NCI-H2029 treated with DMSO at 0.1 percent for 48 hours (cell line): ENCODE measurements at places on chromosomes 11 and 22.

DNA sequence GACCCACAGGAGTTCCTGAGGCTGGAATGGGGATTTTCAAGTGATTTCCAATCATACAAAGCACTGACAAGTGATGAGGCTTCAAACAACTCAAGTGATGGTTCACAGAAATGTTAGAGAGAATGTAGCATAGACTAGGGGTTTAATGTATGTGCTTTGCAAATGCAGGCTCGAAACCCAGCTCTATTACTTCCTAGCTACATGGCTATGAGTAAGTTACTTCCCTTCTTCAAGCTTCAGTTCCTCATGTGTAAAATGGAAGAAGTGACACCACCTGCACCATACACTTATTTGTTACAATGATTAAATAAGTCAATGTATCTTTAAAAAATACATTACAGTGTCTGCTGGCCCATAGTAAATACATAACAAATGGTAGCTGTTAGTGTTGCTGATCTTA is 139.8 kb downstream of the CCDC81 start:
- no peak for DNase-seq

- no peak for DNase-seq
These were observed 1.4 kb downstream of the SLC25A22 start for GRCh38 chr11:796565-797295.

- DNase-seq: no peak
These were observed 4.4 kb downstream of the NCAM1 start for GRCh38 chr11:112965656-112966055.

DNA sequence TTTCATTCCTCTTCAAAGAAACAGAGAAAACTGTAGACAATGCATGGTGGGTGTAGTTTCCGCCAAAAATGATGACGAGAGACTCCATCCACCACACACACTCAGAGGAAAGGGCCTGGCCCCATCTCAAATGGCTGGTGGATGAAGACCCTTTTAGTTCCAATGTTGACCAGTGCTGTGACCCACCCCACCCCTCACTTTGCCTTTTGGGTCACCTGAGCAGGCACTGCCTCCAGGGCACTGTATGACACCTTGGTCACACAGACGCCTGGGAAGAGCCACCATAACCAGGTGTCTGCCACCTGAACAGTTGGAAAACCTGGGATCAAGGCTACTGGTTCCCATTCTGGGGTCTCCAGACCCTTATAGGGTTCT is 121.3 kb downstream of the MPPED1 start:
- DNase-seq: no peak

GRCh38 chr22:18078329-18079041 is 695 bp downstream of the PEX26 start:
- DNase-seq: no peak

DNA sequence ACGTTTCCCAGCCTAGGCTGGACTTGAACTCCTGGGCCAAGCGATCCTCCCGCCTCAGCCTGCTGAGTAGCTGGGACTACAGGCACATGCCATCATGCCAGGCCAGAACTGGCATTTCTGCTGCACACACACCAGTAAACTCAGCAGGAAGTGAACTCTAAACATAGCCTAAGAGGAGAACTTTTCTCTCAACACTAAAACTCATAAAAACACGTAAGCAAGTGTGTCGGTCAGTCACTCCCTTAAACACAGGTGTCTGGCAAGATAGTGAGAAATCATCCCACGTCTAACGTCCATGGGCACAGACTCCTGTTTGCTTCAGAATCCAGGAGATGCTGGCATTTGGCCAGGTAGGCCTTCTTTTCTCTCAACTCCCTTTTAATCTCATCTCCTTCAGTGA is 104.8 kb downstream of the RPL27A start:
- no peak for DNase-seq

- peak; percentile 48 for DNase-seq
These were observed at the start of gene STK33 for GRCh38 chr11:8593935-8594909. Gene STK33, minus strand, starts transcription at chr11:8594228. Its CDS starts 119,323 bp downstream, at chr11:8474905.

- DNase-seq: peak; percentile 90
These were observed 52.9 kb upstream of the FDX1 start for GRCh38 chr11:110376711-110377324.

DNA sequence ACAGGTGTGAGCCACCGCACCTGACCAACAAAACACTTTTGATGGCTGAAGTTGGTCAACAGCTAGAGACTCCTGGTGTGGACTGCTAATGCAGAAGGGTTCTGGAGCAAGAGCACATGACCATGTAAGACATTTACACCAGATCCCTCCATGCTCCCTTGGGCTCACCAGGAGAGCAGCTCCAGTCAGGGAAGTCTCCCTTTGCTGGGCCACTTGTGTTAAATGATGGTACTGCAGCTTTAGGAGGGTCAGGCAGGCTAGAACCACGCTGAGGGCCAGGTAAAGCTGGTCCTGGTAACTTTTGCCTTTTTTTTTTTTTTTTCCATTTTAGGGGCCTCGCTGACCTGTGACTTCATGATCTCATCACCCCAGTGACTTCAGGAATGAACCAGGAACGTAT is 146.4 kb downstream of the FBXO7 start:
- DNase-seq: no peak

DNA sequence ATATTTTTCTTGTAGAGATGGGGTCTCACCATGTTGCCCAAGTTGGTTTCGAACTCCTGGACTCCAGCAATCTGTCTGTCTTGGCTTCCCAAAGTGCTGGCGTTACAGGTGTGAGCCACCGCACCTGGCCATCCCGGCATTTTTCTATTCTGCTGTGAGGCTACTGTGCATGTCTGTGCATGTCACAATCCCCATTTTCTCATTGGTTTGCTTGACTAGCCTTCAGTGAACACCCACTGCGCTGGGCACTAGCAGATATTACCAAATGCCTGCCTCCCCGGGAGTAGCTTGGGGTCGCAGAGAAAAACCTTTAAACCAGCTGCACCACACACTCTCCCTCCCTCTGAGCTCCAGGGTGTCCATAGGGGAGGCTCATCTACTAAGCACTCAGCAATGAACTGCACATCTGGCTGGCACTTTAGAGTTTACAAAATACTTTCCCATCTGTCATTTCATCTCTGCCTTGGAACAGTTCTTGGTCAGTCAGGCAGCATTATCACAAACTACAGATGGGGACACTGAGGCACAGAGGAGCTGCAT is 4.9 kb downstream of the CSNK1E start:
- no peak for DNase-seq

DNA sequence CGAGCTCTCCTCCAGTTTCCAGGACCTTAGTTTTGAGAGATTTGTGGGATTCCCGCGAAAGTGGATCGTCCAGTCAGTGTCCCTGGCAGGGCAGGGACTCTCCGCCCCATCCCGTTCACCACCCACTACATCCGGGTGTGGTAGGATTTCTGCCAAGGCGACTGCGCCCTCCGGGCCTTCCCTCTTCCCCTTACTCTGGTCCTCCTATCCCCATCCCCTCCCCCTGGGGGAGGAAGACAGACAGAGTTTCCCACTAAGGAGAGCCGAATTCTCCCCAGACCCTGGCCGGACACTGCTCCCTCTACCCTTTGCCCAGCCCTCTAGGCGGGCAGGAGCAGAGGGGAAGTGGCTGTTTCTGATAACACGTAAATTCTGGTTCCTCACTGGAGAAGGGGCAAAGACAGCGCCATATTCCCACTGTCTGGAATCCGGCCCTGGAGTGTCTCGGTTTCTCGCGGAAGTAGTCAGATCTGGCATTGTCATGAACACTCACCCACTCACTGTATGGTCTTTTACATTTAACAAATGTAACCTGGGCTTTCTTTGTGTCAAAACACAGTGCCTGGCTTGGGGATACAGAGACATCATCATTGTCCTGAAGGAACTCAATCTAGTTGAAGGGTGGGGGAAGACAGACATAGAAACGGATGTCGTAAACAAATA is 1.1 kb upstream of the NECTIN1 start:
- no peak for DNase-seq

DNA sequence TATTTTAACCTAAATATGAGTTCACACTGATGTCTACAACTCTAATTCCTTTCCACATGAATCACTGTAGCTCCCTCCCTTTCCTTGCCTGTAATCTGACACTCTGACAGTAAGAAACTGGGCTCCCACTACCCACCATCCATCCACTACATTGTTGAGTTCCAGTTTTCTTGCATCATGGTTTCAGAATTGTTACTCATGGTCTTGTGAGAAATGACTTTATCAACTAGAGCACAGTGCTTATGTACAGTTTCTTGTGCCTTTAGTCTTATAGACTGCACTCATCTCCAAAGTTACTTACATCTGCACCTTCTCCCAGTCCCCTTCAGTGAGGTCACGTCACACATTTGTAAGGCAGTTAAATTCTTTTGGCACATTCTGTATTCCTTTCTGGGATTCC is 78.6 kb downstream of the RTL6 start:
- DNase-seq: no peak

GRCh38 chr22:38479096-38479837 is 11.4 kb downstream of the KDELR3 start:
- DNase-seq: no peak

GRCh38 chr22:48323746-48324145 is 1503.9 kb downstream of the BRD1 start:
- no peak for DNase-seq

- DNase-seq: no peak
These were observed 557.7 kb downstream of the BRD1 start for GRCh38 chr22:49269928-49270327.

- no peak for DNase-seq
These were observed 368.8 kb upstream of the KIRREL3 start for GRCh38 chr11:127369356-127369755.

GRCh38 chr11:76030286-76030685 is 176.0 kb downstream of the WNT11 start:
- DNase-seq: no peak
